NB4 (cell line): ENCODE measurements at places on chromosomes 1 and 21.

GRCh38 chr1:2232916-2233438, 4.9 kb downstream of the SKI start:
- no peak for DNase-seq

DNA sequence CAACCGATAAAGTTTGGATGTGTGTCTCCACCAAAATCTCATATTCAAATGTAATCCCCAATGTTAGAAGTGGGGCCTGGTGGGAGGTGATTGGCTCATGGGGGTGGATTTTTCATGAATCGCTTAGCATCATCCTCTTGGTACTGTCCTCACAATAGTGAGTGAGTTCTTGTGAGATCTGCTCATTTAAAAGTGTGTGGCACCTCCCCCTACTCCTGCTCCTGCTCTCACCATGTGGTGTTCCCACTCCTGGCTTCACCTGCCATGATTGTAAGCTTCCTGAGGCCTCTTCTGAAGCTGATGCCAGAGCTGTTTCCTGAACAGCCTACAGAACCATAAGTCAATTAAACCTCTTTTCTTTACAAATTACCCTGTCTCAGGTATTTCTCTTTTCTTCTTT, 28.2 kb upstream of the PRDX6 start:
- no peak for DNase-seq

DNA sequence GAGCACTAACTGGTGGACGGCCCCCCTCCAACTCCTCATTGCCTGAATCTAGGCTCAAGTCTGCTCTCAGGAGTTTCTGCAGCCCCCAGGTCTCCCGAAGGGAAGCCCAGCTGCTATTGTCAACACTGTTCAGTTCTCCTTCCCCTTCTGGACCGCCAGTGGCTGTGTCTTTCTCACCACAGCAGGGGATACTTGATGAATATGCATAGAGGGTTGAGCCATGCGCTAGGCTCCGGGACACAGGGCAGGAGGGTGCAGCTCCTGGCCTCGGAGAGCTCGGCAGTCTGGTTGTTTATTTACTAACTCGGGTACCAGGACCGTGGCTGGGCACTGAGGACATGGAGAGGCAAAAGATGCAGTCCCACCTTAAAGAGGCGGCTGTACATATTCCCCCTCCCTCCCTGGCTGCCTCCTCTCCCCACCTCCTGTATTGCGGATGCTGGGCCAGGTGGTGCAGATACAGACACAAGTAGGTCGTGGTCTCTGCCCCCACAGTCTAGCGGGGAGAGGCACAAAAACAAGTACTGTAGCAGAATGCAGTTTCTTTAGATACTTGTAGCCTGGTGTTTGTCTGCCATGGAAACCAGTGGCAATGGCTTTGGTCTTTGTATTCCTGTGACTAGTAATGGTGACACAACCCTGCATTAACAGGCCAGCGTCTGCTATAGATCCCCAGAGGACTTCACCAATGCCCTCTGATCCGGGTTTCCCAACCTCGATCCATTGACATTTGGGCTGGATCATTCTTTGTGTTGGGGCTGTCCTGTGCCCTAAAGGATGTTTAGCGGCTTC, 26.2 kb downstream of the ARHGEF10L start:
- DNase-seq = no peak

DNA sequence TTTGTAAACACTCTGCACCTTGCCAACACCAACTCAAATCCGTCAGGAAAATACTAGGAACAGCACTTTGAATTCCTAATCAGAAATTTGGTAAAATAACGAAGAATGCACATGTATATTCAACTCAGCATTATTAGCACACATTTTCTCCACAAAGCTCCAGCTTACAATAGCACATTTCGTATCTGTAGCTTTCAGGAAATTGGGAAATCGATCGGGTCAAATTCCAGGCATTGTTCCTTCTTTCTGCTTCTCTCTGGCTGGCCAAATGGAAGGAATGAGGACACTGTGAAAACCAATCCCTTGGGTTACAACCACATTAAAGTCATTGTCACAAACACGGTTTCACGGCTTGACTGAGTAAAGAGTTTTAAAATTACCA, 58.6 kb downstream of the NPHP4 start:
- DNase-seq = no peak

DNA sequence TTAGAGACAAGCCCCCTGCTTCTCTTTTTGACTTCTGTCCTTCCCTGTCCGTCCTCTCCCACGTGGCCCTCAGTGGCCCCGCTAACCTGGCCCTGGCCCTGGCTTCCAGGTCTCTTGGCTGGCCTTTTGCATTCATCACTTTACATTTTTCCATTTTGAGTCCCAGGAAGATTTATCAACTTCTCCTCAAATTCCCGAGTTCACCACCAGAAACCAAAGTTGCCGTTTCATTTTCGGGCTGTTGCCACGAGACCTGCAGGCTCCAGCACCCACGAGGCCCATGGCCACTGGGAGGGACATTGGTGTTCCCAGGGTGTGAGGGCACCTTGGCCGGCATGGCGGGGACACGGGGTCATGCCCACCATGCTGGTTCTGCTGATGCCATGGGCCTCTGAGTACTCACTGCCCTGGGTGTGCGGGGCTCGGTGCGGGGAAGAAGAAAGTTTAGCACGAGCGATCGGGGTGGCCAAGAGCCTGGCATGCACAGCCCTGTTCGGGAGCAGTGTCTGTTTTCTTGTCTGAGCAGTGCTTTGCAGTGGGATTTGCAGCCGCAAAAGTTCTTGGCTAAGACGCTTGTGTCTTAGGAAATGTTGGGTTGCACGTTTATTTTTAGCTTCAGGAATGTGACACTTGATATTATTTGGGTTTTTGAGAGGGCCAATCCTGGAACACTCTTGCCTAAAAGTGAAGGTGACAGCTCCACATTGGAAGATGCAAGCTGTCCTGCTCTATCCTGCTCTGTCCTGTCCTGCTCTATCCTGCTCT, 40.4 kb upstream of the ADARB1 start:
- DNase-seq = no peak

DNA sequence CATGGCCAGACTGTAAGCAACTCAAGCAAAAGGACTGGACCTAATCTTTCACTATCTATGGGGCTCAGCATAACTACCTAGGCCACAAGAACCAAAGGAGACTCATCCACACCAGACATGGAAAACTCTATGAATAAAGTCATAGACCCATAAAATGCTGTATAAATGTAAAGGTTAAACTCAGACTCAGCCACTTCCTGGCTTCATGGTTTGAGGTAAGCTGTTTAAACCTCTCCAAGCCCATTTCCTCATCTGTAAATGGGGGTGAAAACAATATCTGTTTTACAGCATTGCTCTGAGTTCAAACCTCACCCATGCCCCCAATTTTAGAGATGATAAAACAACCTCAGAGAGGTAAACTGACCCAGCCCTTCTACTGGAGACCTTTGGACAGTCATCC, 4.0 kb upstream of the SMIM12 start:
- no peak for DNase-seq

DNA sequence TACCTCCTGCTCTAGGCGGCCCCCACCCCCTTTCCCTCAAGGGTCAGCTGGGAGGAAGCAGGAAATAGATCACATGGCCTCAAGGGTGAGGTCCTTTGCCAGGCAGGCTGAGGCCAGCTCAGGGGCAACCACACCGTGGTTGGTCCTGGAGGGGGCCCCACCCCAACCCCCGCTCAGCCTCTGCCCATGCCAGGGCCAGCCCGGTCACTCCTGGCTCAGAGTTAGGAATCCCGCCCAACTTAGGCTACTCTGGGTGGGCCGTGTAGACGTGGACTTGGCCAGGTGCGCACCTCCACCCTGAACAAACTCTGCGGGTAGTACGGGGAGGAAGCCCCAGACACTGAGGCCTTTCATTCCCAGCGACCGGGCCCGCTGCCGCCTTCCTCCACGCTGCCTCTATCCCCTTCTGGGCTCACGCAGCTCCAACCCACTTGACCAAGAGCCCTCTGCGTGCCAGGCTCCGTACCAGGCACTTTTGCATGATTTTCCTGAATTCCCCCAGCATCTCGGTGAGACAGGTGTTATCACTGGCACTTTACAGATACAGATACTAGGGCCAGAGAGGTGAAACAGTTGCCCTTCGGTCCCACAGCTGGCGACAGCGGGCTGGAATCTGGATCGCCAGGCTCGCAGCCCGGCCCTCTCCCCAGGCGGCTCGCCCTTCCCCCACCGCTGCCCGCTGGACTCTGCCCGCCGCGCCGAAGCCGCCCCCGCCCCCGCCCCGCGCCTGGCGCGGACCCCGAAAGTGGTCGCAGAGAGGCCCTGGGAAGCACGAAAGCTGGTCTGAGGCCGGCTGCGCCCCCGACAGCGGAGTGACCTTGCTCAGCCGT, 769 bp downstream of the GALE start:
- peak; percentile 69 for DNase-seq

- no peak for DNase-seq
Measured at GRCh38 chr1:101437800-101438199, 201.0 kb downstream of the S1PR1 start.

GRCh38 chr21:36915696-36916245, 50.7 kb downstream of the HLCS start:
- no peak for DNase-seq

DNA sequence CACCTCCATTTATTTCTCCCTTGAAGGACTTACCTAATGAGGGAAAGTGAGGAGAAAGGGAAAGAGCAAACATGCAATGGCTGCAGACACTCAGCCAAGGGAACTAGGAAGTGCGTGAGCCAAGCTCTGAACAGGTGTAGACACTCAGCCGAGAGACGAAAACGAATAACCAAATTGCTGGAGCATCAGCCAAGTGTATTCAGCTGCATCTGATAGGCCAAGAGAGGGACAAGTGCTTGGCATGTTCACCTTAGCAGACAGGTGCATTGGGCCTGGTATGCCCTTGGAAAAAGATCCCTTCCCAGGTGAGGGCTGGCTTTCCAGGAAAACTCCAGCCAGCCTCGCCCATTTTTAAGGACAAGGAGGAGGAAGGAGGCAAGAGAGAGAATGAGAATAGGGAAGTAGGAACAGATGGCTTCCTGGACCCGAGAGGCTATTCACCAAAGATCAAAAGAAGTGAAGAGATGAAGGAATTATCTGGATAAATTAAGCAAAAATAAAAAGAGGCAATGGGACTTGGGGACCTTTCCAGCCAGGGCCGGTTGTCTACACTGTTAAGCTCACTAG, 184.7 kb downstream of the TOMM20 start:
- DNase-seq = no peak

- no peak for DNase-seq
Measured at GRCh38 chr21:45910548-45911221, 70.9 kb upstream of the COL6A1 start.

- no peak for DNase-seq
Measured at GRCh38 chr1:238223076-238223640, 332.4 kb upstream of the ZP4 start.

- DNase-seq = no peak
Measured at GRCh38 chr21:34337741-34338140, 26.1 kb upstream of the KCNE2 start.

DNA sequence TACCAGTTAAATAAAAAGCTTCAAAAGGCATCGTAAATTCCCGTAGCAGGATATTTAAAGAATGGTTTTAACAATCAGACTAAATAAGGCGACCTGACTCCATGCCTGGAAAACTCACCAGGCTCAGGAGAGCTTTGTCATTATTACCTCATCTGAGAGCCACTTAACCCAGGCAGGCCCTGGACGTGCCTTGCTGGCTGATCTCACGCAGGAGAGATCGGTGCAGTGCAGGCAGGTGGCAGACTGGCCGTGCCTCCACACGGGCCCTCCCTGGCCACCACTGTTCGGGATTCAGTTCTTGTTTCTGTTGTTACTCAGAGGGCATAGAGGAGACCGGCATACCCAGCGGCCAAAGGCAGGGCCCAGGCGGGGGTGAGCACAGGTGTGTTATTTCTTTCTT, 6.4 kb downstream of the MT1HL1 start:
- no peak for DNase-seq

- DNase-seq = no peak
Measured at GRCh38 chr21:35095859-35096291, 46.8 kb upstream of the RUNX1 start.

GRCh38 chr1:213418268-213419071, 367.4 kb downstream of the RPS6KC1 start:
- DNase-seq = no peak

DNA sequence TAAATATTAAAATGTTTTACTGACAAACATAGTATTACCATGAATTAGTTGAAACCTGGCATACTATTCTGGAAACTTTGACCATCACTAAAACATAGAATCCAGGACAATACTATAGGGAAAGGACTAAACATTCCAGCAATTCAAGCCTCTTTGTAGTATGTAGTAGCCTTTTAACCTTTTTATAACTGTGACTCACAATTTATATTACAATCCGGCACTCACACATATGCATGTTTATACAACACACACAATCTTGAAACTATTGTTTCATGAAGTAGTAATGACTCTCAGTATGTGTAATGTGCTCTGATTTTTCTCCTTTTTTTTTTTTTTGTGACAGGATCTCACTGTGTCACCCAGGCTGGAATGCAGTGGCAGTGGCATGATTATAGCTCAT, 64.3 kb downstream of the ANKRD13C start:
- no peak for DNase-seq

DNA sequence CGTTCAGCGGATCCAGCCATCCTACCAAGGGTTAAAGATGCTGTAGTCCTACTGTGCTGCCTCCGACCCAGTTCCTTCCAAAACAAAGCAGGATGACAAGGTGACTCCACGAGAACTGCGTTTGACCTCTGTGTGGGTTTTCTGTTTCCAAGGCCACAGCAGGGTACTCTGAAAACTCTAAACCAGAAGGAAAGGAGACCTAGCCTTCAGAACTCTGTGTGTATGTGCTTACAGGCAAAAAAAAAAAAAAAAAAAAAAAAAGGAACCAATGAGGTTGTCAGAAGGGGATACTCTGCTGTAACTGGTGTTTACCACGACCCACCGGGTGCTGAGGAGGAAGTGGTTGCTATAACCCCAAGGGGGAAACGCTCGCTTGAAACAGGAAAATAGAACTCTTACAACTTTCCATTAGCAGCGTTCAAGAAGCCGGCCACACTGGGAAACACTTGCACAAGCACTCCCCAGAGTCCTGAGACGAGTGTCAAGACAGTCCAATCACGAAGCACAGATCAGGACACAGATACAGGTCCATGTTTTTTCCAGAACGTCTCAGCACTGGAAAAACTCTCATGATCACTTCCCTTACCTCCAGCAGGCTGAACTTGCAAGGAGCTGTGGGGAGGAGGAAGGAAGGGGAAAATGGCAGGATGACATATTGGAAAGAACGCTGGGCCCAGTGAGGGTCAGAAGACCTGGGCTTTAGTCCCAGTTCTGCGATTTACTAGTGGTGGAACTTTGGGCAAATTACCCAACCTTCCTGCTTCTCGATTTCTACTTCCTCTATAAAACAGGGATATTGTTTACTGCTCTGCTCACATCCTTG, 64.0 kb downstream of the ITPKB start:
- DNase-seq = peak; percentile 97

- peak; percentile 69 for DNase-seq
Measured at GRCh38 chr1:87329051-87329525, 408 bp downstream of the LMO4 start.

DNA sequence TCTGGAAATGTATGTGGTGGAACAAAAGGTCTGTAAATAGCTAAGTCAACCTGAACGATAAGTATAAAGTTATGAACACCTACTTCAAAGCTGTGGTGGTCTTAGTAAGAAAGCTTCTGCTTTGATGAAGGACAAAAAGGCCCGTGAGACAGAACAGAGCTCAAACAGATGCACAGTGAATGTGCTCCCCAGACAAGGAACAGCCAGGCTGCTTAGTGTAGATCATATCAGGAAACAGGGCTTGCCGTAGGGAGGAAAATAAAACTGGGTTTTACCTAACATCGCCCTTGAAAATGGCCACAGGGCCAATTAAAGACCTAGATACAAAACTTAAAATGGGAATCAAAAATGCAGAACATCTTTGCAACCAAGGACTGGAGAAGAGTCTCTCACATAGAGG, 40.2 kb downstream of the PRSS38 start:
- no peak for DNase-seq
